Fibroblast of skin of abdomen (primary cell): ENCODE measurements at places on chromosomes 16 and 17.

GRCh38 chr17:77840513-77841165 lies 117.9 kb upstream of the TNRC6C start:
- DNase-seq, result no peak

- DNase-seq, result no peak
Measured at GRCh38 chr16:50747207-50747956, 5.5 kb downstream of the CYLD start.

GRCh38 chr16:54286366-54287130 lies at the start of gene IRX3:
Gene IRX3 (minus strand): TSS chr16:54286787. CDS start chr16:54286050, 737 bp downstream.
- peak; percentile 96 for DNase-seq

GRCh38 chr16:2937170-2937569 lies 25.4 kb downstream of the FLYWCH1 start:
- no peak for DNase-seq

DNA sequence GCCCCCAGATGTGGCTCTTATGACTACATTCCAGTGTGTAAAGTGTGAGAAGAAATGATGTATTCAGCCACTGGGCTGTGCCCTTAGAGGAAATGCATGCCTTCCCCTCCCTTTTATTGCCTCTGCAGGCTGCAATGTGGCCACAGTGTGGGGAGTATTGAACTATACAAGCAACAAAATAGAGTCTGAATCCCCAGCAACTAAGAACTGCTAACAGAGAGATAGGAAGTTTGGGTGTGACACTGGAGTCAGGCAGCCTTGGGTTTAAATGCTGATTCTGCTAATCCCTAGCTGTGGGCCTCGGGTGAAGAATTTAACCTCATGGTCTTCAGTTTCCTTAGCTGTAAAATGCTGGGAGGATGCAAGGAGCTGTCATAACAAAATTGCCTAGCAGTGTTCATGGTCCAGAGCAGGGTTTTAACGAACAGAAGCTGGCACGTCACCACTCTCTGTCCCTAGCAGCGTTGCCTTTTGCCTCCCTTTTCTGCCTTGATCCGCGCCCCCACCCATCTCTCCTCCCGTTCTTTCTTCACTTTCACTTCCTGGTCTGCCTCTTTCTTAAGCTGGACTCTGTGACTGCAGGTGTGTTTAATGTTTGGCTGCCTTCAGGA lies 50.3 kb downstream of the KPNA2 start:
- DNase-seq, result no peak

DNA sequence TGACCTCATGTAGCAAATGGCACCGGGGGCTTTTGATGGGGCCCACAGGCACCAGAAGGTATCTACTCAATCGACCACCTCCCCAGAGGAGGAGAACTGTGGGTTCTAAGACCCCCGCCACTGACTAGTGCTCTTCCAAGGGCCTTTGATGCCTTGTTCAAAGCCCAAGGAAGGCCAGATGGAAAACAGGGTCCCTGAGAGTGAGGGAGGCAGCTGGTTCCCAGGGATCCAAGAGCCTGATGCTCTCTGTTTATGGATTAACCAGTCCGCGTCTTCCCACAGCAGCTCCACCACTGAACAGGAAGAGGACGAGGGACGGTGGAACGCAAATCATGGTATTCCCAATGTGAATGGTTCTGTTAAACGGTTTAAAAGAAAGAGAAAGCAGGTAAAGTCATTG lies 7.6 kb downstream of the PHB1 start:
- DNase-seq, result no peak

DNA sequence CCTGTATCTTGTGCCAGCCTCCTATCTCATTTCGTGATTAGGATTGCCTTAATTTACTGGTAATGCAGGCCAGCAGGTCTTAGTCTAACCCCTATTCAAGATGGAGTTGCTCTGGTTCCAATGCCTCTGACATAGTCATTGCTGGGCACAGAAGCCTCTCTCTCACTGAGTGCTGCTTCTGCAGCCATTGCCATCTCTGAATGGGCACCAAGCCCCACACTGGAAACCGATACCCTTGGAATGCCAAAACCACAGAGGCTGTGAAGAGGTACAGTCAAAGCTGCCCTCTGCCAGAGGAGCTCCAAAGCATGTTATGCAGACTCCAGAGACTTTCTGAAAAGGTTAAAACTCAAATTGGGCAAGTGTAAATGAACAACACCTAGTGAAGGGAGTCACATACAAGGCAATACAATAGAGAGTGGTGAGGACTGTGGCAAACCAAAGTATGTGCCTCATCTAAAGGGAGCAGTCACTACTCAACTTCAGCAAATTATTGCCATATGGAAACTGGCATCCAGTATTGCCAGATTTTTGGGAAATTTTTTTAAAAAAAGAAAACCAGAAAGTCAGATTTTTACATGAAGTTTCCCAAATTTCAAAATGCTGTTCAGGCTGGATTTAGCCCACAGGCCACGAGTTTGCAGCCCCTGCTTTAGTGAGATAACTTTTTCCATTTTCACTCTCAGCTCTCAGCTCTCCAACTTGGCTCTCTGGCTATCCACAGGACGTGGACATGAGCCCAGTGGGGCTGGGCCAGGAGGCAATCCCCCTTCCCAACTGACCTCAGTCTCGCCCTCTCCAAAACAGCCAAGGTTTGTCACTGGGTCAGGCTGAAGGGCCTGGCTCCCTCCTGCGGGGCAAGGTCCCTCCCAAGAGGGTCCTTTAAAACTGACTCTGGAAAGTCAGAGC lies 2.1 kb upstream of the MMP2 start:
- no peak for DNase-seq

- DNase-seq, result peak; percentile 92
Measured at GRCh38 chr17:38748149-38748891, at the start of gene PCGF2. Gene PCGF2 (minus strand): TSS chr17:38748336. CDS start chr17:38740402, 7,934 bp downstream.

GRCh38 chr17:35588196-35588920 lies 1.2 kb downstream of the AP2B1 start:
- peak; percentile 61 for DNase-seq

- DNase-seq, result no peak
Measured at GRCh38 chr16:574021-574760, 4.4 kb downstream of the PIGQ start.

- no peak for DNase-seq
Measured at GRCh38 chr16:4313563-4314531, 2.0 kb upstream of the GLIS2 start.

DNA sequence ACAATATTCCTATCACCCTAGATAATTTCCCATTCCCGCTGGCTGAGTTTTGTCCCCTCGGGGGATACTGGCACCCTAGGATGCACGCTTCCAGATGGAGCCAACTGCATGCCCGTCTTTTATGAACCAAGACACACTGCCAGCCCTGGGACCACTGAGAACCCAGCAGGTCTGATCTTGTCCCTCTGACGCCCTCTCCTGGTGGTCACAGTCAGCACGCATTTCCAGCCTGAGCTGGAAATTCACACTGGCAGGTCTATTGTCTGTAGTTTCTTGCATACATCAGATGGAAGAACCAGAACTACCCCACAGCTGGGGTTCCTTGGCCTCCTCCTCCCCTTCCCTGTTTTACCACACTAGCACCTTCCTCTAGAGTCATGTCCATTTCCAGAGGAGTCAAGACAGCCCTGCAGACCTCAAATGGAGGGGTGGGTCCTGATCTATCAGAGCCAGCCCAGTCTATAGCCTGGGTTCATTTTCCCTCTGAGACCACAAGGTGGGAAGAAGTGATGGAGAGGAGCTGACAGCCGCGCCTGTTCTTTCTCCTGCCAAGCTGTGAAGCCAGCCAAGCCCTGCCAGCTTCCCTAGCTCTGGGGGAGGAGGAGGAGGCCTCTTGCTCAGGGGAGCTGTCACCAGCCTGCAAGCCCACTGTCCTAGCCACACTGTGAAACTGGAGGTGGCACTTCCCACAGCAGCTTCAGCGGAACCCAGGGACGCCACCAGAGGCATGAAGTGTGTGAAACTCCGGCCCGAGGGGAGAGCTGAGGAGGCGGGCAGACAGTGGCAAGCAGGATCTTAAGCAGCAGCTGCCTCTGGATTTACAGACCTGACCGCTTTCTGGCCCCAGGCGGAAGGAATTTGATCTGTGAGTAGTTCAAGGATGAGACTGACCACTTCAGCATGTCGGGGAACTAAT lies 29.3 kb downstream of the MXRA7 start:
- peak; percentile 58 for DNase-seq
